ENCODE measurements at places on chromosomes 7 and 10.

DNA sequence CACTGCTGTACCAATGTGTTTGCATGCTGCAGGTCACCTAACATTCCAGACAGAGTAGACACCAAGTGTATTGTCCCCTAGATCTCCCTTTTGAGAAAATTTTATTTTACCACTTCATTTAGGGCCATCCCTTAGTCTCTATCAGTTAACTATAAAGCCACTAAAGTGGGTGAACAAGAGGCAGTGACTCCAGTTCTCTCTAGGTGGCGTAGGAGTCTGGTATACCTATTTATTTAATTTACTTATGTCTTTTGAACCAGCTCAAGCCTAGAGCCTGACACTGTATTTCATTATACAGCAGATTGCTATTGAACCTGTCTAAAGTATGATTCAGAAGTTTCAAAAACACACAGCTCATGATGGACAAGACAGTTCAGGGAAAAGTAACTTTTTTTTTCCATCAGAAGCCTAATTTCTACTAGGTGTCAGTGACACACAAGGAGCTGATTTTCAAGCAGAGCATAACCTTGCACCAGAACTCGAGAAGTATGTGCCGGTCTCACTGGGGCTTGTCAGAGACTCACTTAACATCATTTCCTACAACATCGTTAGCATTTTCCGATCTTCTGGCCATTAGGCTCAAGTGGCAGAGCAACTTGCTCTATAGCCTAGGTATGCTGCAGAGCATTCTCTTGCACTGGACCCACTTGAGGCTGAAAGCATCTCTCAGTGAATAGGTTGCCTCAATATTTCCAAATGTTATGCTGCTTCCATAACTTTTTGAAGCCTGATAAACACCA, 175.4 kb downstream of the CDC14C start:
- DNase-seq: no peak

- DNase-seq: no peak
Measured at GRCh38 chr10:28910956-28911355, 233.6 kb downstream of the BAMBI start.

- no peak for DNase-seq
Measured at GRCh38 chr7:5526100-5526905, 102.7 kb upstream of the TNRC18 start.

GRCh38 chr7:112386619-112387018, 63.6 kb upstream of the IFRD1 start:
- no peak for DNase-seq

GRCh38 chr7:117251687-117252086, 71.2 kb downstream of the WNT2 start:
- DNase-seq: no peak

DNA sequence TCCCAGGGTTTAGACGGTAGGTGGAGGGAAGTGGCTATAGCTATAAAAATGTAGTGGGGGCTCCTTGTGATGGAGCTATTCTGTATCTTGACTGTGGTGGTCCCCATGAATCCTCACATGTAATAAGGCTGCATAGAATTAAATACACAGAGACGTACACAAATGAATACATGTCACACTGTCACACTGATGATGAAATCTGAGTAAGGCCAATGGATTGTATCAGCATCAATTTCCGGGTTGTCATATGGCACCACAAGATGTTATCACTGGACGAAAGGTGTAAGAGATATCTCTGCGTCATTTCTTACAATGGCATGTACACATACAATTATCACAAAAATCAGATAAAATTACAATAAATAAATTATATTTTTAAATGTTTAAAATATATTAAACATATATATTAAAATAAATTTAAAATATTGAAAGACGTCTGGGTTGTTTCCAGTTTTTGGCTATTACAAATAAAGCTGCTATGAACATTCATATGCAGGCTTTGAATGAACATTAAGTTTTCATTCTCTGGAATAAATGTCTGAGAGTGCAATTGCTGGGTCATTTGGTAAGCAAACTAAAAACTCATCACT, 38.1 kb downstream of the LEP start:
- no peak for DNase-seq

- no peak for DNase-seq
Measured at GRCh38 chr7:101608772-101609713, 20.1 kb downstream of the MYL10 start.

- DNase-seq: no peak
Measured at GRCh38 chr7:114414156-114415063, at the start of gene FOXP2. FOXP2 (plus strand) TSS chr7:114414815; CDS start chr7:114426512, 11,697 bp downstream.

DNA sequence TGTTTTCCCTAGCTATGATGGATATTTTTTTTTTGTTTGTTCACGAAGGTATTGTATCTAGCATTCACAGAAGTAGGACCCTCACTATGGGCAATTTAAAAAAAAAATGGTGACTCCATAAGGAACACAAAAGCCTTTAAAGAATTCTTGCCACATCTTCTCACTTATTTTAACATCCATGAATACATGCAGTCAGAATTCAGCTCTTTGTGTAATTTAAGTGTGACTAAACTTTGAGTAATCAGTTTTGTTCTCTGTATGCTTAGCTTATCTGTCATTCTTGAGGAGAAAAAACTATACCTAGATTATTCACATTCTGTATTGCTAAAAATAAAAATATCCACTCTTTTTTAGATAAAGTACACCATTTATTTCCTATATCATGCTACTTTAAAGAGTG, 313.2 kb upstream of the KCND2 start:
- no peak for DNase-seq

DNA sequence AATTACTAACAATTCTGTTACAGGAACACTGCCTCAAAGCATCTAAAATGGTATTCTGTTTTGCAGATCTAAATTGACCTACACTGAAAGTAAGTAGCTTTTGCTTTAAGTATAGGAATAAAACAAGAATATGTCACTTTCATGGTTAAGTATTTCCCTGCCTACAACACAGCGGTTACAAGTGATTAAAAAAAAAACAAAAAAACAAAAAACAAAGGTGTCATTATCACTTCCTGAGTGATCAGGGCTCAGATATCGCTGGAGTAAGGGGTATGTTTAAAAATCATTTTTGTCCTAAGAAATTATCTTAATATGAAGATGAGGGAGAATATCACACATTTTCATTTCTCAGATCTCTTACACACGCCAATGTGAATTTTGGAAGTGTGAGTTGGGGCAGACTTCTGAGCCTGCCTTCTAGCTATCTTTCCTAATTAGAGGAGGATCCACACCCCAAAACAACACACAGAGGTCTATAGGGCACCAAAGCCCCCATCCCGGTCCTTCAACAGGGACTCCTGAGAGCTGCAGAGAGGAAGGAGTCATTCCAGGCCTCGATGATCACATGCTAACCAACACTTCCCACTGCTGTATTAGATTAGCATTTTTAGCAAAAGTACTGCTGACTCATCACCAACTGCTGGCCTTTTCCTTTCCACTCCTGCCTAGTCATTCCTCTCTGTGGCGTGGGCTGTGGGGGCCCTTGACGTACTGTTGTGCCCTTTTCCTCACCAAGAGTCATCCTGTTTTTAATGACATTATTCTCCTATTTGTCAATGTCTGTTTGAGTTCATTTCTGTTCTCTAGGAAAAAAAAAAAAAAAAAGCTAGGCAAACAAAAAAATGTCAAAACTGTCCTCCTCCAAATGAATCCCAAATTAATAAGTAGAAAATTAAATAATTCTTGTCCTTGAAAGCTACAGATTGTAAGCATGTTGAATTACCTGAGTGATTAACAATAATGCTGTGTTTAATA, 31.2 kb downstream of the PRTFDC1 start:
- no peak for DNase-seq

DNA sequence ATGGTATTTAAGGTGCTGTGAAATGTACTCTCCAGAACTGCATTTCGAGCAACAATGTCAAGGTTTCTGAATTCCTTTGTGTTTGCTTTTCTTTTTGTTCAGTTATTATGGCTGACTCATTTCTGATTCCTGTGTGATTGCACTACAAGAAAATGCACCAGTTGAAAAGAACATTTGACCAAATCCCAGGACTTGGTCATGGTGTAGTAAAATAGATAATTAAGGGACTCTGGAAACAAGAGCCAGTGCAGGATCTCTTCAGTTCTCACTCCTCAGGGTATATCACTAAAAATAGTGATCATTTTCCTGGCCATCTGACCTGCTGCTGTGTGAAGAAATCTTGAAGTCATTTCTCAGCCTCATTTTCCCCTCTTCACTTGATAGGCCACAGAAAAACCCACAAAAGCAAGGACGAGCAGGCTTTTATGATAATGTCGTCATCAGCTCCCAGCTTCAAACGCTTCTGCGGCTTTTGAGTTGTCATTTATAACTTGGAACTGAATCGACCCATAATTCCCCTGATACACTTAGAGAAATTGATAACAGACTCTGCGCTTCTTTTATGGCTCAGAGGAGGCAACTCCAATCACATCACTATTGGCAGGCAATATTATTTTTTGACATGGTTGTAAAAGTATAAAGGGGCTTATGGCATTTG, 274.7 kb downstream of the HDAC9 start:
- DNase-seq: no peak

DNA sequence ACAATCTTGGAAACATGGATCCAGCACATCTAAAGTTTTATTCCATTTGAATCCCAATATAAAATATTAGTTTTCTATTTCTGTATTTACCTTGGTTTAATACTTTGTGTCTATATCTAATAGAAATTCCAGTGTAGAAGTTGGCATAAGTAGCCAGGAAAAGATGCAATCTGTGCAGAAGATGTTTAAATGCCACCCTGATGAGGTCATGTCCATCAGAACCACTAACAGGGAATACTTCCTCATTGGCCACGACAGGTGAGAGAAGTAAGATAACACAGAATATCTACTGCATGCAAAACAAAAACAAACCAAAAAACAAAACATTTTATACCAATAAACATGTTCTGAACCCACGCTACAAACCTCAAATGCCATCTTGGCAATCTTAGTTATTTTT, 15.7 kb downstream of the PLEKHS1 start:
- no peak for DNase-seq

Measured in activated CD4-positive, CD25-positive, alpha-beta regulatory T cell (primary cell).